ENCODE measurements at places on chromosomes 2 and 18.

- DNase-seq: no peak
These were observed 56.4 kb downstream of the DCDC2C start for GRCh38 chr2:3759761-3760160.

- DNase-seq: no peak
These were observed 6.0 kb upstream of the ROCK1 start for GRCh38 chr18:21117409-21118131.

DNA sequence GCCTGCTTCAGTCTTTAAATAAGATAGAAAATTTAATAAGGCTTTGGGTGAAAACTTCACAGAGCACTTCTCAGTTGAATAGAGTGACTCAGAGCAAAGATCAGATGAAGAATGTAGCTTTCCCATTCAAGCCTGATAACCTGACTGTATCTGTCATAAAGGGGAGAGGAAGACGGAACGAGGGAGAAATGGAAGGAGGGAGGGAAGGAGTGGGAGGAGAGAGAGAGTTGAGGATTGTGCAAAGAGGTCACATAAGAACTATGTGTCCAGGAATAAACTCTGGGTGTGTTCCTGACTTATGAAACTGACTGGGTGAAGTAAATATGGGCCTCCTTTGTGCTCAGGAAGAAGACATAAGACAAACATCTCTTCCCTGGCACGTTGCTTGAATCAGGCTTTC lies 385.5 kb downstream of the LPIN1 start:
- no peak for DNase-seq

- no peak for DNase-seq
These were observed 24.2 kb upstream of the SERPINE2 start for GRCh38 chr2:224063298-224063648.

DNA sequence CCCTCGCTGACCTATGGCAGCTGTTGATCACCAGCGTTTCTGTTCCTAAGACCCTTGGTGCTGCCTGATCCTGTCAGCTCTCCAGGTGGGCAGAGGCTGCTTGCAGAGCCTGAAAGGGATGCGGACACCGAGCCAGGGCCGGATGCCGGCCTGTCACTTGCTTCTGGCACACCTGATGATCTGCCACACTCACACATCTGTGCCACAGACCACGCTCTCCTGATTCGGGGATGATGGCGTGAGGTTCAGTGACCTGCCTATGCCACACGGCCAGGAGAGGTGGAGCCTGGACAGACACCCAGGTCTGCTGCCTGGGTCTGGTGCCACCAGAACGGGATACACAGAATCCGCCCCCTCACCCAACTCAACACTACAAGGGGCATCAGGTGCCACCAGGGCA lies 129.4 kb upstream of the GLI2 start:
- DNase-seq: no peak

DNA sequence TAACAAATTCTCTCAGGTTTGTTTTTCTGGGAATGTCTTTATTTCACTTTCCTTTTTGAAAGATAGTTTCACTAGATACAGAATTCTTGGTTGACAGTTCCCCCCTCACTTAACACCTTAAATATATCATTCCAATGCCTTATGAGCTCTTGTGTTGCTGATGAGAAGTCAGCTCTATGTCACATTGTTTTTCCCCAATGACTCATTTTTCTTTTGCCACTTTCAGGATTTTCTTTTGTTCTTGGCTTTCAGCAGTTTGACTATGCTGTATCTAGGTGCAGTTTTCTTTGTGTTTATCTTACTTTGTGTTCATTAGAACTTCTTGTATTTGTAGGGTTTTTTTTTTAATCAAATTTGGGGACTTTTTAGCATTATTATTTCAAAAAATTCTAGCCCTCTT lies 5.6 kb upstream of the RALBP1 start:
- DNase-seq: no peak
